ENCODE measurements at places on chromosomes 11 and 22.

- DNase-seq, result no peak
Measured at GRCh38 chr22:25482868-25483639, 81.4 kb upstream of the GRK3 start.

DNA sequence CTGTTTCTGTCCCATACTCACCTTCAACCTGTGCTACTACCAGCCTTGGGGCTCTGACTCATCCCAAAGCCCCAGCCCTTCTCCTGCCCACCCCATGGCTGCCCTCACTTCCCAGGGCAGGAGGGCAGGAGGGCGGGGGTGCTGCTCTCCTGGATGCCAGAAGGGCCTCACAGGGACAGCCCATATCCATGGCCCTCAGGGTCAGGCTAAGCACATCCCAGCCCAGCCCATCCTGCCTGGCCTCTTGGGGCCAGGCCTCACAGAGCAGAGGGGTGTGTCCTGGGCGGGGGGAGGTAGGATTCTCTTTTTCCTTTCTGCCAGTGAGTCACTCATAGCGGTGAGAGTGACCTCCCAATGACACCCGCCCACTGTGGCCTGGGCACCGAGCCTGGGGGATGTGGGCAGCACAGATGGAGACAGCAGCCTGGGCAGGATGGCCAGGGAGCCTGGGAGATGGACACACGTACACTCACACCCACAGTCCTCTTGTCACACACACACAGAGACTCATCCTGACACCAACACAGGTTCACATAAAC, 2.4 kb downstream of the LTBP3 start:
- DNase-seq, result no peak

- DNase-seq, result no peak
Measured at GRCh38 chr11:64222651-64223000, 3.4 kb downstream of the TRPT1 start.

DNA sequence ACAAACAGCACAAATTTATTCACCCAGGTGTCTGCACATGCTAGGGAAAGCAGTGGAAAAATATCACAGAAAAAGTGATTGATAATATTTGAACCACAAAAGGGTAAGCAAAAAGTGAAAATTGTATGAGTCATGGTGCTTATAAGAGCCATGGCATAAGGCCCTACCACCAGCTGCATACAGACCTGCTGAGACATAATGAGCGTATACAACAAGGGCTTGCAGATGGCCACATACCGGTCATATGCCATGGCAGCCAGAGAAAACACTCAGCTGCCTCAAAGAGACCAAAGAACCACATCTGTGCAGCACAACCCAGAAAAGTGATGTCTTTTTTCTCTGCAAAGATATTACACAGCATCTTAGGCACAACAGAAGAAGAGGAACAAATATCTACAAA, 71.4 kb upstream of the OR9G4 start:
- DNase-seq, result no peak

- no peak for DNase-seq
Measured at GRCh38 chr11:75147875-75148263, 3.0 kb upstream of the SLCO2B1 start.

- no peak for DNase-seq
Measured at GRCh38 chr22:29964776-29965175, 81.8 kb downstream of the MTMR3 start.

DNA sequence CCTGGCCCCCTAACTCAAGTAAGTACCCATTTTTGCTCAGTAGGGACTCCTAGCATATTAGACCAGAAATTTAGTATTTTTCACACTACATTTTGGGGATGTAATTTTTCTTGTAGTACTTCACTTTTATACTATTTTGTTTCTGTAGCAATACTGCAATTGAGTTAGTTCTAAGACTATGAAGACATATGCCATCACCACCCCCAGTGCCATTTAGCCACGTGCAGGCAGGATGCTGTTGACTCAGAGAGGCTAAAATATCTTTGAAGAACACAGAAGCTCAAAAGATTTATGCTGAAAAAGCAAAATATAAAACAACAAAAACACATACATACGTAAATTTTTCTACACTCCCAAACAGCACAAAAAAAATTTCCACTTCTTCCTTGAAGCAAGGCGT, 29.1 kb upstream of the DLAT start:
- DNase-seq, result no peak

DNA sequence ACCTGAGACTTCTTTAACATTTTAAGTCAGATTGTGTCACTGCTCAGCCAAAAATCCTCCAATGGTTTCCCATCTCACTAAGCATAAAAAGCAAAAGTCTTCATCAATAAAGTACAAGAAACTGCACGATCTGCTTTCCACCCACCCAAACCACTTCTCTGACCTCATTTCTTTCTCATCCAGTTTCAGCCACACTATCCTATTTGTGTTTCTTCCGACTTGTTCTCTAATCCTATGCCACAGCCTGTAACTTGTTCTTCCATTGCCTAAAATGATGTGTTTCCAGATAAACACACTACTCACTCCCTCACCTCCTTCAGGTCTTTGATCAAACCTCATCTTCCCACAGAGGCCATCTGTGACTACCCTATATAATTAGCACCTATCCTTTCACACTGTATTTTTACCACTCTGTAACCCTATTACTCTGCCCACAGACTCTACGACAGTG, 28.4 kb downstream of the ARHGAP32 start:
- DNase-seq, result no peak

DNA sequence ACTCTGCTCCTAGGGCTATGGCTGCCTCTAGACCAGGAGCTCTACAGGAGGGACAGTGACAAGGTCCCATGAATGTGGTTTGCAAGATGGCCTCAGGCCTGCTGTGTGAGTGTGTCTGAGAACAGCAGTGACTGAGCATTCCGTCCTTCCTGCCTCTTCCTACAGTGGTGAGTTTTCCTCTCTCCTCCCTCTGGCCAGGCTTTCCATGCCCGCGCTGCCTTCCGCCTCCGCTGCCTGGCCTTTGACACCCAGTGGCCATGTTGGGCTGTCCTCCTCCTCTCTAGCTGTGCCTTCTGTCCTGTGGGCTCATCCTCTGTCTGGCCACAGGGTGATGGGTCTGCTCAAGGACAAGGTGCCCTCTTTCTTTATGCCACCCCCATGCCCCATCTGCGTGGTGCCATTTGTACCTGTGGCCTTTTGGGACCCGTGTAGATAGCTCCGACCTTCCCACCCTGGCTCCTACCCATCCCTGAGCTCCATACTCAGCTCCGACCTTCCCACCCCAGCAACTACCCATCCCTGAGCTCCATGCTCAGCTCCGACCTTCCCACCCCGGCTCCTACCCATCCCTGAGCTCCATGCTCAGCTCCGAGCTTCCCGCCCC, 970.4 kb downstream of the BRD1 start:
- DNase-seq, result no peak

DNA sequence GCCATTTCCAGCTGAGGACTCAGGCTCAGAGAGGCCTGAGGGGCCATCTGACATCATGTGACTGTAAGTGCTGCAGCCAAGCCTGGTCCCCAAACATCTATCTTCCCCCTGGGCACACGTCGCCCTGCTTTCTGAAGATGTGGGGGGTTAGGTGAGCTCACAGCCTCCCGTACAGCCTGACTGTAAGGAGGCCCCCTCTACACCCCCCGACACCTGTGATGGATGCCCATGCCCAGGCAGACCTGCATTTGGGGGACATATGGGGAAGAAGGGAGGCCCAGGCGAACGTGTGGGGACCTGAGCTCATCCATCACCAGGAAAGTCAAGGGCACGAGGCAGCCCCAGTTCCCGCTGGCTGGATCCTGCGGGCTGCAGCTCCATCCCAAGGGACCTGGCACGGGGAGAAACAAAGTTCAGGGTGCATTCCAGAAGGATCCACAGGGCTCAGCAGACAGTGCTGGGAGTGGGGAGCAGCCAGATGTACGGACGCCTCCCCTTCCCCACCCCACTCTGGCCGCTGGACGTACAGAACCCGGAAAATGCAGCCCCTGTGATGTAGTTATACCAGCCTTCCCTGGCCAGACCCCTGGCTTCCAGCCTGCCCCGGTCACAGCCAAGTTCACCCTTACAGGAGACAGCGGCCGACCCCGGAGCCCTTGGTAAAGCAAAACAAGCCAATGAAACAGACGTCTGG, 1431.4 kb downstream of the BRD1 start:
- no peak for DNase-seq

DNA sequence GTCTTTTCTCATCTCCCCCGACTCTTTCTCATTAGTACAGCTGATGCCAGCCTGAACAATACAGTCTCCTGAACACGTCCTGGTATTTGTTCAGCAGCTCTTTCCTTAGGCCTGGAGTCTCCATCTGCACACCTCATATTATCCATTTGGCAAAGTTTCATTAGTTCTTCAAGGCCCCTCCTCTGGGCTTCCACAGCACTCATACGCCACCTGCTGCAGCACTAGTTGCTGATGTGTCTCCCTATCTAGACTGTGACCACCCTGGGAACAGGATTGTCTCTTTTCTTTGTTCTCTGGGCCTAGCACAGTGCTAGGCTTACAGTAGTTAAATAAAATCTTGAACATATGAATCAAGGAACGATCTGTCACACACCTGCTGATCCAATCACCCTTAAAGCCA, 17.2 kb downstream of the DCHS1 start:
- DNase-seq, result no peak

- peak; percentile 29 for DNase-seq
Measured at GRCh38 chr11:62340269-62340901, 3.1 kb downstream of the ASRGL1 start.

GRCh38 chr22:50436015-50436830, 38.6 kb downstream of the SBF1 start:
- no peak for DNase-seq

DNA sequence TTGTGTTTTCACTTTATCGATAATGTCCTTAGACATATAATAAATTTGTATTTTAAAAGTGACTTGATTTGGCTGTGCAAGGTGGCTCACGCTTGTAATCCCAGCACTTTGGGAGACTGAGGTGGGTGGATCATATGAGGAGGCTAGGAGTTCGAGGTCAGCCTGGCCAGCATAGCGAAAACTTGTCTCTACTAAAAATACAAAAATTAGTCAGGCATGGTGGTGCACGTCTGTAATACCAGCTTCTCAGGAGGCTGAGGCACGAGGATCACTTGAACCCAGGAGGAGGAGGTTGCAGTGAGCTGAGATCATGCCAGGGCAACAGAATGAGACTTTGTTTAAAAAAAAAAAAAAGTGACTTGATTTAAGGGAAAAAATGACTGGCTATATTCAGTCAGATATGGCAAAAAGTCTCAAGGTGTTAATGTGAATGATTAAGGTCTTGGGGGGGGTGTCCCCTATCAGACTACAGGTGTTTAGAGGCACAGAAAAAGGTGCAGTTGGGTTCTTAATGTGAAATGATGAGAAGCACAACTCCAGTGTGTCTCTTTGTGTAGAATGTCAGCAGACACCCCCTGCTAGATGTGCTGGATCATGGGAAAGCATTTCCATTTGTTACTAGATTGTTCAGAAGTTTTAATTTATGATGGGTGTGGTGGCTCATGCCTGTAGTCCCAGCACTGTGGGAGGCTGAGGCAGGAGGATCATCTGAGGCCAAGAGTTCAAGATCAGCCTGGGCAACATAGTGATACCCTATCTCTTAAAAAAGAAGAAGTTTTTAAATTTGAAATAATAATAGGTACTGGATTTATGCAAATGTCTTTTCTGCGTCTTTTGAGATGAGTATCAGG, 17.0 kb downstream of the NEAT1 start:
- no peak for DNase-seq

DNA sequence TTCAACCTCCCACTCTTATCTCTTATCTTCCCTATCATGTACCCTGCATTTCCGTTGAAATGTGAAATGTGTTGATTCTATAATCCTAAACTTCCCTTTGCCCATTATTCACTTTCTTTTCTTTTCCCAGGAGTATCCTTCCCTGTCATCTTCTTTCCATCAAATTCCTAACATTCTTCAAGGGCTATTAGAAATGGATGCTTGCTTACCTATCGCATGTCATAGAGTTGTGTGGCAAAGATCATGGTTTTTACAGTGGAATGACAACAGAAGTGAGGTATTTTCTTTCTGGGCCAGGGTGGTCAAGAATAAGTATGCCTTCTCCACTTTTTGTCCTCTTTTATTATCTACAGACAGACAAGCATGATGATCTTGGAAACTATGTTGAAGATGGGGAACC, 124.4 kb upstream of the SLC5A12 start:
- DNase-seq, result no peak

DNA sequence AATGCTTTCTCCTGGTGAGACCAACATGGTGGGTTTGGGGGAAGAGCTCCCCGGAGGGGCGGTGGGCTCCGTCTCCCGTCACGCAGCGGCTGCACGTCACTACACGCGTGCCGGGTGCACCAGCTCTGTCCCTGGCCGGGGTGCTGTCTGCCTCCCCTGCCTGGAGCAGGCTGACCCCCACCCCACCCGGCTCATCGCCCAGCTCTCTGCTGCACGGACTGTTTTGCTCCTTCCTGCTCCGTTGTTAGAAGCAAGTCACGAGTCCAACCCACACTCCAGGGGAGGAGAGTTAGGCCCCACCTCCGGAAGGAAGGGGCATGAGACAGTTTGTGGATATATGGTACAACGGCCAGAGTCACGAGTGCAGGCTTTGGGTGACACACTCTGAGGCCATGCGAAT, 364.9 kb downstream of the BRD1 start:
- DNase-seq, result no peak

GRCh38 chr22:46107089-46107664, 43.1 kb upstream of the PPARA start:
- DNase-seq, result no peak

GRCh38 chr22:45381348-45381747, 32.1 kb downstream of the SMC1B start:
- DNase-seq, result no peak

DNA sequence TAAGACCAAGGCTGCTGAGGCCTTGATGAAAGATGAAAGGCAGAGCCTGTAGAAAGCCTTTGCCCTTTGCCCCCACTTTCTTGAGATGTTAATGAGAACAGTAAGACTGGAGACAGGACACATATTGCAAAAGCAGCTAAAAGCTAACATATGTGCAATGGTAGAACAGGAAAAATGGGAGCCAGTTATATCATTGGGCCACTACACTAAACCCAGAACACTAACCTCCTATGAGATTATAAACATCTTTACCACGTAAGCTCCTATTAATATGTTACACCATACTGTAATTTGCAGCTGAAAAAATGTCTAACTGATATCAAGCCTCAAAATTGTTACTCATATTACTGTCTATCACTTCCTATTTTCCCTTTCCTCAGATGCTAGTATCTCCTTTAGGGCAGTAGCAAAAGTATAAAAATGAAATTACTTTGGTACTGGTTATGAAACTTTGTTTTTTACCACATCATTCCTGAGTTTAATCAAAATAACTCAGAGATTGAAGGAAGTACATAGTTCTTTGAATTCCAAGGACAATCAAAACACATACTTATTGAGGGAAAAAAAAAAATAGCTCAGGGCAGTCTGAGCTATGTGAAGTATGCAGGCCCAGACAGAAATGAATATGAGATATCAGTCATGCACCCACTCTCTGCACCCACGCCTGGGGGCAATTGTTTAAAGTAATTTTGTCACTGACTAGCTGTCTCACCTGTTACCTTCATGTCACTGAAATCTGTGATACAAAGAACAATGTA, 9.1 kb downstream of the HPS5 start:
- DNase-seq, result no peak

DNA sequence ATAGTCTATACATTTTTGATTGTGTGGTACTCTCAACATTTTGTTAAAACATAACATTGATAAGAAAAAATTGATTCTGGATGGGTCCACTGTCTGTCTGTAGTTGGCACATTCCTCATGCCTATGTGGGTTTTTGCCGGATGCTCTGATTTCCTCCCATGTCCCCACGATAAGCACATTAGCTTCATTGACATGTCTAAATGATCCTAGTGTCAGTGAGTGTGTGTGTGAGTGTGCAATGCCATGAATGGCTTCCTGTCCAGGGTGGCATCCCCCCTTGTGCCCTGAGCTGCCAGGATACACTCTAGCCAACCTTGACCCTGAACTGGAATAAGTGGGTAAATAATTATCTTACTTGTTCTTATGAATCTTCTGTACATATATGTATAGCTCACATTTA, 5.4 kb downstream of the SFI1 start:
- DNase-seq, result no peak
